ENCODE measurements at places on chromosomes 5 and 9.
A peak's percentile ranks its signal among the peaks of the same experiment; 100 is the strongest.

DNA sequence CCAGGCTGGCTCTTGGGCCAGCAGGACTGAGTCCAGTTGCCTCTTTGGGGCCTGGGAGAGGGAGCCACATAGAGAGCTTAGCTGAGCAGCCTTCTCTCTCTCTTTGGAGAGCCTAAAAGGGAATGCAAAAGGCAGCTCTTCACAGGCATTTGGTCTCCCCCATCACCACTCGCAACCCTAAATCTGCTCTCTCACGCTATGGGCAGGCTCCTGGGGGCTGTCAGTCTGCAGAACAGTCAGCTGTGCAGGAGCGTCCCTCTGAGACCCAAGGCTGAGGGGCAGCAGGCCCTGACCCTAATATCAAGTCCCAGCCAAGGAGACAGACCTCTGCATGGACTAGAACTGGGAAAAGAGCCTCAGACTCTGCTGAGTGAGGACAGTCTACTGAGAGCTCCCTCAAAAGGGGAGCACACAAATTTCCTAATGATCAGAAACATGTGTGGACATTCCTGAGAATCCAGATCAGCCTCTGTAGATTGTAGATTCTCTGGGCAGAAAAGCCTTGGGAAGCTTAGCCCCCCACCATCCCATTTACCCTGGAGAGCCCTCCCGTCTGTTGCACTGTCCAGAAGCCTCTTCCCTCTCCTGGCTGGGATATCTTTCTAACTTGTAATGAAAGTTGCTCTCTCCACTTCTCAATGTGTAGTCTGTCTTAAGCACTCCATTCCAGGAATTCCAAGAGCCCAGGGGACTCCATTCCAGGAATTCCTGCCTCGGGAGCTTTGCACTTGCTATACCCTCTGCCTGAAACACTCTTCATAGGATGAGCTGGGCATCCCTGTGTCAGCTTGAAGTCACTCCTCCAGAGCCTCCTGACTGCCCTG lies 79.4 kb downstream of the FAM114A2 start:
- peak; percentile 77 for DNase-seq

GRCh38 chr9:70594386-70594944 lies 180.0 kb upstream of the KLF9 start:
- DNase-seq: no peak

- peak; percentile 47 for DNase-seq
These were observed 289.6 kb downstream of the SEC61B start for GRCh38 chr9:99511723-99512122.

GRCh38 chr5:127320032-127320965 lies 29.7 kb downstream of the MEGF10 start:
- DNase-seq: no peak

All from H7 (cell line).